ENCODE measurements at places on chromosomes 4 and X.

DNA sequence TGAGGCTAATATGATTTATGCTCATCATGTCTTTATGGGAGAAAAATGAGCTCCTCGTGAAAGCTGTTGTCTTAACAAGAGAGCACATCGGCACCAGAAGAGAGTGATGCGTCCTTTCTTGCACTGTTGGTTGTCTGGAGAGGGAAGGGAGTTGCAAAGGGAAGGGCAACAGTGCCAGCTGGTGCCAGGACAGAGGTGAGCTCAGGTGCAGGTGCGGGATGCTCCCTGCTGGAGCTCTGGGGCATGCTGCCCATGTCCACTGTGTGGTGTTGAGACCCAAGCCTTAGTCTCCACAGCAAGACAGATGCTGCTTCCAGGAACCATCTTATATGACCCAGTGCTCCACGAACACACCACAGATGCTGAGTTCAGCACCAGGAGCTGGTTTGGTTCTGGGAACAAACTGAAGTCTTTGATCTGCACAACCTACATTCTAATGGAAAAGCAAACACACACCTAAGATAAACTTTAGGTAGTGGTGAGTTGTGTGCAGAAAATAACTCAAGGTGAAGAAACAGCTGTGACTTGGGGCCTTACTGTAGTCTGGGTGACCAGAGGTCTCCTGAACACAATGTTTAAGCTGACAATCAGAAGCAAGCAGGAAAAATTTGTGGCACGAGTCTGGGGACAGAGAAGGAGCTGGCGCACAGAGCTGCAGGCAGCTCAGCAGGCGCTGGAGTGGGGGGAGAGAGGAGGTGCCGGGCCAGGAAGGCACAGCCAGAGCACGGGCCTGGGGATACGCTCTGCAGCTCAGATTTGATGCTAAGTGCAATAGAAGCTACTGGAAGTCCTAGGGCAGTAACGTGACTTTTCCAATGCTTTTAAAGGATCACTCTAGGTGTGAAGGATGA, 73.2 kb downstream of the HAUS3 start:
- H3K36me3 ChIP-seq, result no peaks in the 10 kb centered on the region
- DNase-seq, result no peak
- no peaks in the 10 kb centered on the region for H3K27me3 ChIP-seq
- no peaks in the 10 kb centered on the region for H3K4me1 ChIP-seq
- H3K27ac ChIP-seq, result no peak overlapping the region
- no peak overlapping the region for H3K4me3 ChIP-seq

- H3K27me3 ChIP-seq, result no peaks in the 10 kb centered on the region
- no peak for DNase-seq
- no peaks in the 10 kb centered on the region for H3K4me1 ChIP-seq
- H3K36me3 ChIP-seq, result no peaks in the 10 kb centered on the region
- no peak overlapping the region for H3K4me3 ChIP-seq
These were observed 151.6 kb upstream of the TAPT1 start for GRCh38 chr4:16377887-16378286.

DNA sequence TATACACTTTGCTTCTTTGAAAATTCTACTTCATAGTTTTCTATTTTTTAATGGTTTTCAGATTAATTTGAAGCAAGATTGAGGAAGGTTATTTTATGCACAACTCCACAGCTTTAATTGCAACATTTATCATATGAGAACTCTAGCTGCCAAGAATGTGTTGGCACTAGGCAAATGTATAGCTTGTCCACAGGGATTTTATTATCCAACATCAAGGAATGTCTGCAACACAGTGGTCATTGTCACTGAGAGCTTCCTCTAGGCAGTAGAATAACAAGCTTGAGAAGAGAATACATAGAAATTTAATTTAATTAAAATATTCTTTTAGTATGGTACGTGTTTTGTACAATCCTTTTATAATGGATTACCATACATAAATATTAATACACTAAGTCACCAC, 1600.8 kb downstream of the ARAP2 start:
- DNase-seq, result no peak
- H3K36me3 ChIP-seq, result no peaks in the 10 kb centered on the region
- no peaks in the 10 kb centered on the region for H3K27me3 ChIP-seq
- no peak overlapping the region for H3K27ac ChIP-seq
- no peak overlapping the region for H3K4me3 ChIP-seq

GRCh38 chr4:139630991-139631390, 34.6 kb upstream of the MGST2 start:
- H3K4me3 ChIP-seq, result no peak overlapping the region
- no peak overlapping the region for H3K27ac ChIP-seq
- H3K36me3 ChIP-seq, result no peaks in the 10 kb centered on the region
- H3K27me3 ChIP-seq, result no peaks in the 10 kb centered on the region
- DNase-seq, result no peak

DNA sequence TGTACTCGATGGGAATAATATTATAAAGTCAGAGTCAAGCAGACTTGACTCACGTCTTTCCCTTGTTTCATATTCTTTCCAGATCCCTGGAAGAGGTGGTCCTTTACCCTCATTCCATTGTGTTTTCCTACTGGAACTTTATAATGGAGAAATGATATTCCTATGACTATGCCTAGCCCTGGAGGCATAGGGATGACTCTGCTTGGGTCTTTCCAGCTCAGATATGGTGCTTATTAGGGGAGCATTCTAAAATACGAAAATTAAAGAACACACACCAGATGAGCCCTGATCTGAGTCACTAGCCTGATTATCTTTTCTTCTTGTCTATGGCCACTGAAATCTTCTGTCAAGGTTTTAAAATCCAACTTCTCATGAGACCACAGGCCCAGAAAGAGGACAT, 231.4 kb downstream of the ANKRD50 start:
- no peaks in the 10 kb centered on the region for H3K36me3 ChIP-seq

- no peaks in the 10 kb centered on the region for H3K27me3 ChIP-seq
- H3K4me1 ChIP-seq, result no peaks in the 10 kb centered on the region
- no peak overlapping the region for H3K27ac ChIP-seq
- DNase-seq, result no peak
These were observed 258.3 kb upstream of the GABRA2 start for GRCh38 chr4:46648088-46648744.

DNA sequence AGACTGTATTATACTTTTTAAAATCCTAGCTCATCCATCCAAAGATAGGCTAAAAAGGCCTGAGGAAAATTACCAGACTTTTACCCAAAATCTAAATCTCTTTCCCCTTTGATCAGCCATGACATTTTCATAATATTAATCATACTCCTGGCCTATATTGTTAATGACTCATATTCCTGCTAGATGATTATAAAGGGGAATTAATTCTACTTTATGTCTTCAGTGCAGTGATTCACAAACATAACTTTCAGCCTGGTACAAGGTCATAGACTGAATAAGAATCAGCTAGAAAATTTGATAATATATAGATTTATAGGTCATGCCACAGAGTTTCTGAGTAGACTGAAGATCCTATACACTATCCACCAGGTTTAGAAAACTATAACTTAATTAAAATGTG, 1905.4 kb downstream of the C4orf33 start:
- no peak for DNase-seq
- no peaks in the 10 kb centered on the region for H3K36me3 ChIP-seq
- H3K27me3 ChIP-seq, result no peaks in the 10 kb centered on the region
- no peak overlapping the region for H3K27ac ChIP-seq
- no peaks in the 10 kb centered on the region for H3K4me1 ChIP-seq
- H3K4me3 ChIP-seq, result no peak overlapping the region

GRCh38 chr4:94726524-94727123, 31.1 kb upstream of the BMPR1B start:
- H3K27me3 ChIP-seq, result no peaks in the 10 kb centered on the region
- no peak overlapping the region for H3K27ac ChIP-seq
- no peak overlapping the region for H3K4me3 ChIP-seq

DNA sequence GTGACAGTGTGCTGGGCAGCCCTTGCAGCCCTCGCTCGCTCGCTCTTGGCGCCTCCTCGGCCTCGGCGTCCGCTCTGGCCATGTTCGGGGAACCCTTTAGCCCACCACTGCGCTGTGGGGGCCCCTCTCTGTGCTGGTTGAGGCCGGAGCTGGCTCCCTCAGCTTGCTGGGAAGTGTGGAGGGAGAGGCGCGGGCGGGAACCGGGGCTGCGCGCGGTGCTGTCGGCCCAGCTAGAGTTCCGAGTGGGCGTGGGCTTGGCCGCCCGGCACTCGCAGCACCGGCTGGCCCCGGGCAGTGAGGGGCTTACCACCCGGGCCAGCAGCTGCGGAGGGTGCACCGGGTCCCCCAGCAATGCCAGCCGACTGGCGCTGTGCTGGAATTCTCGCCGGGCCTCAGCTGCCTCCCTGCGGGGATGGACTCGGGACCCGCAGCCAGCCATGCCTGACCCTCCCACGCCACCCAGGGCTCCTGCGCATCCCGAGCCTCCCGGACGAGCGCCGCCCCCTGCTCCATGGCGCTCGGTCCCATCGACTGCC, 770.1 kb upstream of the GALNTL6 start:
- H3K4me3 ChIP-seq, result no peak overlapping the region
- H3K36me3 ChIP-seq, result no peaks in the 10 kb centered on the region
- no peaks in the 10 kb centered on the region for H3K4me1 ChIP-seq

- H3K27me3 ChIP-seq, result no peaks in the 10 kb centered on the region
- DNase-seq, result no peak
- no peaks in the 10 kb centered on the region for H3K36me3 ChIP-seq
- H3K27ac ChIP-seq, result no peak overlapping the region
- H3K4me1 ChIP-seq, result peaks cover 11% of the 10 kb centered on the region
These were observed 119.9 kb downstream of the ANK2 start for GRCh38 chr4:113169368-113169767.

DNA sequence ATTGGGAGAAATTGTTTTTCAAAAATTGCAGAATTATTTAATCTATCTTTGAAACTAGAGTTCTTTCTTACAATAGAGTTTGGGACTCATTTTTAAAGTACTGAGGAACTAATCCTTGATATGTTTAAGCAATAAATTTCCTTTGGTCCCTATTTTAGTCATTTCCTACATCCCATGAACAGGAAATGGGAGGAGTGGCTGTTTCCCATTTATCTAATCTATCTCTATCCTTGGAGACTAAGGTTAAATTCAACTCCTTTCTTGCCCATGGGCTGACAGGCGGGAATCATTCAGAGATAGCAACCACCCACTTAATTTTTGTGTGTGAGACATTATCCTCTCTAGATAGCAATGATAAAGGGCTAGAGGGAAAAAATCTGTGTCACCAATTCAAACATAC, 131.6 kb upstream of the EMCN start:
- no peak overlapping the region for H3K4me3 ChIP-seq
- no peaks in the 10 kb centered on the region for H3K27me3 ChIP-seq
- no peak overlapping the region for H3K27ac ChIP-seq
- H3K36me3 ChIP-seq, result no peaks in the 10 kb centered on the region

- H3K27ac ChIP-seq, result no peak overlapping the region
- H3K4me1 ChIP-seq, result no peaks in the 10 kb centered on the region
- H3K36me3 ChIP-seq, result no peaks in the 10 kb centered on the region
- H3K27me3 ChIP-seq, result peaks cover 38% of the 10 kb centered on the region
- no peak for DNase-seq
These were observed 49.6 kb downstream of the LHFPL1 start for GRCh38 chrX:112630187-112630586.

DNA sequence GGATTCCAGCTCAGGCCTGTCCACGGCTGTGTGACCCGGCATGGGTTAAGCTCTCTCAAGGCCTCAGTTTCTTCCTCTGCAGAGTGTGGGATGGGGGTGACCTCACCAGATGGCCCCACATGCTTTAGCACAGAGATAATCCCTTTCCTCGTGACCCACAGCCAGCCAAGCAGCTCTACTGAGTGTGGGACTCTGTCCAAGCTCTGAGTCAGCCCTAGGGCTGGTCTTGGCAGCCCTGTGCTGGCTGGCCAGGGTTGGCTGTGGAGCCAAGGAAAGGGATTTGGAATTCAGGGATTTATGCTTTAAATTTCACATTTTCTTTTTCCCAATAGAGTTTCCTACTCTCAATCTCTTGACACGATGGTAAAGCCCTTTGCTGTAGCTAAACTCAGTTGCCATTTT, 19.7 kb upstream of the SPON2 start:
- H3K4me1 ChIP-seq, result peaks cover 26% of the 10 kb centered on the region
- DNase-seq, result peak; percentile 91
- H3K4me3 ChIP-seq, result peak overlapping the region; percentile 22
- H3K27ac ChIP-seq, result peak overlapping the region; percentile 81
- H3K36me3 ChIP-seq, result no peaks in the 10 kb centered on the region

- DNase-seq, result no peak
- H3K27ac ChIP-seq, result no peak overlapping the region
- no peak overlapping the region for H3K4me3 ChIP-seq
- H3K36me3 ChIP-seq, result no peaks in the 10 kb centered on the region
These were observed 75.6 kb downstream of the BMP3 start for GRCh38 chr4:81106150-81106549.

- H3K27ac ChIP-seq, result peak overlapping the region; percentile 90
- H3K4me3 ChIP-seq, result peak overlapping the region; percentile 4
- no peaks in the 10 kb centered on the region for H3K27me3 ChIP-seq
- H3K36me3 ChIP-seq, result peaks cover 4% of the 10 kb centered on the region
- H3K4me1 ChIP-seq, result peaks cover 26% of the 10 kb centered on the region
- DNase-seq, result peak; percentile 53
These were observed 16.3 kb downstream of the SLC6A8 start for GRCh38 chrX:153704021-153704526.

DNA sequence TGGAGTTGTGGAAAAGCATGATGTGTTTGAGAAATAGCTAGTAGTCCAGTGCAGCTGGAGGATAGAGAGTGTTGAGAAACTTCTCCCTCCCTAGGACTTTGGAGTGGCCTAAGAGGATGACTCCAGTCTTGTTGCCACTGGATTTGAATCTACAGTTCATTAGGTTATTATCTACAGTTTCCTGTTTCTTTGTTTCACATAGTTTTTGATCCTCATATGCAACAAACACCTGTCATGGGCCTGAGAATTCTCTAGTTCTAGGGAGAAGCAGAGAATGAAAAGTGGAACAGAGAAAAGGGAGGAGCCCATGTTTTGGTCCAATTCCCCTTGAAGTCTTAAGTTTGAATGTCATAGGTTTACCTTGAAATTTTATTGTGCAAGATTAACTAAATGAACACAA, 73.6 kb upstream of the TBC1D9 start:
- no peaks in the 10 kb centered on the region for H3K27me3 ChIP-seq
- no peaks in the 10 kb centered on the region for H3K36me3 ChIP-seq
- no peak for DNase-seq
- no peaks in the 10 kb centered on the region for H3K4me1 ChIP-seq
- no peak overlapping the region for H3K27ac ChIP-seq
- no peak overlapping the region for H3K4me3 ChIP-seq

GRCh38 chr4:142544039-142544438, 302.1 kb downstream of the INPP4B start:
- no peaks in the 10 kb centered on the region for H3K27me3 ChIP-seq
- H3K4me1 ChIP-seq, result no peaks in the 10 kb centered on the region
- no peaks in the 10 kb centered on the region for H3K36me3 ChIP-seq
- H3K27ac ChIP-seq, result no peak overlapping the region
- DNase-seq, result no peak

DNA sequence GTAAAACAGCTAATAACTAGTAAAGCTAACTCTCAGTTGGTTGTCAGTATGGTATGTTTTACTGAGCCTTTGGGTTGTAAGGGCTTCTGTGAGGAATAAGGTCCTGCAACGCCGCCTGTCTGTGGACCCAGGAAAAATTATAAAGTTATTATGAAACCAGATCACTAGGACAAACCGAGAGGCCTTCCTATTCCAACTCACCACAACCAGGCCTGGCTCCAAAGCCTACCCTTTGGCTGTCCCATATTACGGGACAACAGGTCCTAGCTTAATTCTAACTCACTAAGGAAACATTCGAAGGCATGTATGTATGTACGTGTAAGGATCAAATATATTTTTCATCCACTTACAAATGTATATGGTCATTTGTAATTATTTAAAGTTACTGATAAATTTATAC, 1.4 kb downstream of the ANKRD17 start:
- H3K27ac ChIP-seq, result peak overlapping the region; percentile 94
- DNase-seq, result peak; percentile 70
- H3K27me3 ChIP-seq, result no peaks in the 10 kb centered on the region
- H3K4me3 ChIP-seq, result peak overlapping the region; percentile 72
- H3K36me3 ChIP-seq, result peaks cover 9% of the 10 kb centered on the region
